Naive thymus-derived CD8-positive, alpha-beta T cell (primary cell): ENCODE measurements at places on chromosomes 3 and 15. TPM values are rescaled to one million over a fixed set of nuclear protein-coding genes. Genes with fewer than 3 reads are reported as not detected.

DNA sequence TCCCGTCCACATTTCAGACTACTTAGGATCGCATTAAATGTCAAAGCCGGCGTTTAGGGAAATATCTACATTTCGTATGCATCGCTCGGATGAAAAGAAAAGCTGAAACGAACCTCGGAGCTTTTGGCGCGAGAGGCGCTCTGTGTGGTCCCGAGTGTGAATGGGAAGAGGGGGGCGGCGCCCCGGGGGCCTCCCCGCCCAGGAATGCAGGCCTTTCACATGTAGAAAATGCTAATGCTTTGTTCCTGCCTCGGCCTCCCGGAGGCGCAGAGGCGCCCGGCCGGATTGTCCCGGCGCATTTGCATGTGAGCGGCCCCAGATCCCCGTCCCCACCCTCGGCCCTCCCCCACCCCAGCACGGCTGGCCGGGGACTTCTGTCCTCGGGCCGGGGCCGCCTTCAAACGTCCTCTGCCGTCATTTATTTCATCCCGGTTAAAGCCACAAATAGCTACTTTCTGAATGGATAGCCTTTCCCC, 37.0 kb upstream of the TRIM71 start:
- H3K4me3 ChIP-seq = peak overlapping the region; percentile 86
- no peak overlapping the region for H3K27ac ChIP-seq
- peaks cover 2% of the 10 kb centered on the region for H3K27me3 ChIP-seq

GRCh38 chr15:29669823-29670222, 152.4 kb downstream of the TJP1 start:
- no peak overlapping the region for H3K4me3 ChIP-seq
- peaks cover 35% of the 10 kb centered on the region for H3K27me3 ChIP-seq
- H3K36me3 ChIP-seq = peaks cover 4% of the 10 kb centered on the region
- no peak overlapping the region for H3K27ac ChIP-seq
- no peaks in the 10 kb centered on the region for H3K4me1 ChIP-seq

DNA sequence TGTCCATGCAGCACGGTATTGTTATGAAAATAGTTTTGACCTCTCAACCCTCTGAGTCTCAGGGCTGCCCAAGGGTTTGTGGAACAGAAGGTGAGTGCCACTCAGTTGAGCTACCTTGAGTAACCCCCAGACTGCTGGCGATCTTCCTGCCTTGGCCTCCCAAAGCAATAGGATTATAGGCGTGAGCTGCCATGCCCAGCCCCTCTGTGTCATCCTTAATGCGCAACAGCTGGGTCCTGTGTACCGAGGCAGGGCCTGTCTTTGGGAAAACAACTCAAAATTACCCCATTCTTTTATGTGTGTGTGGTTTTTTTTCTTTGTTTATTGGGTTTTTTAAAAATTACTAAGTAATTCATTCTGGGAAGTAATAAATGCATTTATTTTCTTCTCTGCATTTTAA, 78.3 kb upstream of the TPM1 start:
- H3K4me3 ChIP-seq = no peak overlapping the region
- H3K4me1 ChIP-seq = no peaks in the 10 kb centered on the region
- no peaks in the 10 kb centered on the region for H3K27me3 ChIP-seq
- no peaks in the 10 kb centered on the region for H3K36me3 ChIP-seq

DNA sequence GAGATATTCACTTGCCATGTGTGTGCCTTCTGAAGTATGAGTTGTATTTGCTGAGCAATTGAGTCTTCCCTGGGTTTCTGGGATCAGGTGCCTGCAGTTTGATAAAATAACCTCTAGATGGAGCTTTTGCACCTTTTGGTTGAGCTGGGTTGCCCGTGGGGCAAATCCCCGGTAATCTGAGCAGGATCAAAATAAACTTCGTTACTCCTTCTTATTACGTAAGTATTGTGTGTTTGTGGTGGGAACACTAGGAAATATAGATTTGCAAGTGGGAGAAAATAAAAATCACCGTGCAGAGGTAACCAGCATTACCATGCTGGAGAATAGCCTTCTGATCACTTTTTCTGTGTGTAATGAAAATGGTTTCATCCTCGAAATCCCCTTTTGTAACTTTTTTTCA, 277.4 kb upstream of the NR2E3 start:
- no peak overlapping the region for H3K27ac ChIP-seq
- peaks cover 2% of the 10 kb centered on the region for H3K36me3 ChIP-seq
- no peak for DNase-seq

DNA sequence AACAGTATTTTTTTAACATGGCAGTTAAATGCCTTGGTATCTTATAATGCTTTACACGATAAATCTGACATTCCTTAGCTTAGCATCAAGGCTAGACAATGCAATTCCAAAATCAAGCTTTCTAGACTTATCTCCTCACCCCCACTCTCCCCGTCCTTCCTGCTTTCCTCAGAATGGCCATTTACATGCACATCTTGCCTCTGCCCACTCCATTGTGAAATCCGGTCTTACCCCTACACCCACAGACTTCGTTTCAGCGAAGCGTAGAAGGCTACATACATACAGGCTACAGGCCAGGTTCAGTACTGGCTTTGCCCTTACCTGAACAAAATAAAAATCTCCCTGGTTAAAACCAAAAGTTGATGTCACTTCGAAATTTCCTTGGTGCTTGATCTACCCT, 58.6 kb upstream of the SLC12A8 start:
- no peaks in the 10 kb centered on the region for H3K27me3 ChIP-seq
- peaks cover 75% of the 10 kb centered on the region for H3K36me3 ChIP-seq
- H3K4me3 ChIP-seq = no peak overlapping the region
- H3K27ac ChIP-seq = no peak overlapping the region
- no peak for DNase-seq

- no peaks in the 10 kb centered on the region for H3K36me3 ChIP-seq
- H3K27me3 ChIP-seq = peaks cover 6% of the 10 kb centered on the region
- no peaks in the 10 kb centered on the region for H3K4me1 ChIP-seq
- H3K27ac ChIP-seq = no peak overlapping the region
Observed at GRCh38 chr15:66167854-66168253, 85.7 kb downstream of the MEGF11 start.

- H3K27ac ChIP-seq = no peak overlapping the region
- DNase-seq = no peak
- H3K4me3 ChIP-seq = no peak overlapping the region
- H3K4me1 ChIP-seq = peaks cover 14% of the 10 kb centered on the region
- no peaks in the 10 kb centered on the region for H3K27me3 ChIP-seq
- H3K36me3 ChIP-seq = peaks cover 8% of the 10 kb centered on the region
Observed at GRCh38 chr15:64348455-64348854, 7.5 kb downstream of the CSNK1G1 start.

- H3K27me3 ChIP-seq = no peaks in the 10 kb centered on the region
- no peaks in the 10 kb centered on the region for H3K4me1 ChIP-seq
- no peak overlapping the region for H3K27ac ChIP-seq
Observed at GRCh38 chr3:112247900-112248299, 46.1 kb downstream of the SLC9C1 start.

DNA sequence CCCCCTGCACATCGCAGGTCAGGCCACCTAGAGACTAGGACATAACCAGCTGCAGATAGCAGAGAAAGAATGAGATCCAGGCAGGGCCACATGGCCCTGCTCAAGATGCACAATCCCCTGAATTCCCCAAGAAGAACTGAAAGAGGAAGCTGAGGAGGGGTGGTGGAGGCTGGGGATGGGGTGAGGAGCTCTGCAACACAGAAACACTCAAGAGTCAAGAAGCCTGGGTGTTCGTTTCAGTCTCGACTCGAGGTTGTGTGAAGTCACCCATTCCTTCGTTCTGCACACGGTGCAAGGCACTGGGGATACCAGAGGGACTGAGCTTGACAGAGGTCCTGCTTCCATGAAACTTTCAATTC, 62.0 kb downstream of the TLE3 start:
- H3K27ac ChIP-seq = no peak overlapping the region
- H3K4me3 ChIP-seq = no peak overlapping the region
- H3K4me1 ChIP-seq = peaks cover 16% of the 10 kb centered on the region
- H3K36me3 ChIP-seq = no peaks in the 10 kb centered on the region

DNA sequence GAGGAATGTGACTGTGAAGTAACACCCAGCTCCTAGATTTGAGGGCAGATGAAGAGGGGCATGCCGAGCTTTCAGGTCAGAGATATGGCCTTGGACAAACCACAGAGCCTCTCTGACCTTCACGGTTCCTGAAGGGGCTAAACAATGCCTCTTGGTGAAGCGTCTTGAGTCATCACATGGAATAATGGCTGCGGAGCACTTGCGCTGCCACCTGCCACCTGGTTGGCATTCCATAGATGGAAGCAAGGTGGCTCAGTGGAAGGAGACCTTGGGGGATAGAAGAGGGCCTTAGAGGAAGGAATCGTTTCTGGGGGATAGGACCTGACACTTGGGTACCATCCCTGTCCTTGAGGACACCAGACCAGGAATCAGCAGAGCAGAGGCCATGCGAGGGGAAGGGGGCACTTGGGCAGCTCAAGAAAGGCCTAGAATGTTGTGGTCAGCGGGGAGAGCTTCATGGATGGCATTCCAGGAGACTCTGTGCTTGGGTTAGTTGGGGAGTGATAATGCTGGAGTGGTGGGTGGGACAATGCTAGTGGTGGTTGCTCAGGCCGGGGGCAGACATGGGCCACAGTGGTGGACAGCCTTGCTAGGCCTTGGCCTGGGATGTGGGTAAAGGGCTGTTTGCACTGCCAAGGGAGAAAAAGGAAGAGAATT, 12.6 kb downstream of the MRAS start:
- H3K4me1 ChIP-seq = no peaks in the 10 kb centered on the region
- H3K27me3 ChIP-seq = no peaks in the 10 kb centered on the region
- no peaks in the 10 kb centered on the region for H3K36me3 ChIP-seq
- DNase-seq = no peak

DNA sequence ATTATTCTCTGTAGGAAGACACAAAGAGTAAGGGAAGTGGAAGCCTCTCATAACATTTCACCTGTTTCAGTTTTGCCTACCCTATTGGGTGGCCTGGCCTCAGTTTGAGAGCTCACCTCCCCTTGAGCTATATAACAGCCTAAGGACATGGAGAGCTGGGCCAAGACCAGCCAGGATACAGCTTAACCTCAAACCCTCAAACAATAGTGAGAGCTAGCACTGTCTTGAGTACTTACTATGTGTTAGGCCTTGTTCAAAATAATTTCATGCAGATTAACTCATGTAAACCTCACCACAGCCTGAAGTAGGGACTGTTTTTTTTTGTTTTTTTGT, 15.0 kb upstream of the TBL1XR1 start:
- H3K27ac ChIP-seq = no peak overlapping the region
- peaks cover 5% of the 10 kb centered on the region for H3K4me1 ChIP-seq
- DNase-seq = no peak
- no peak overlapping the region for H3K4me3 ChIP-seq
- no peaks in the 10 kb centered on the region for H3K36me3 ChIP-seq
- no peaks in the 10 kb centered on the region for H3K27me3 ChIP-seq

The PIGZ gene
- 0.19 TPM for total RNA-seq

The TRH gene
- total RNA-seq = not detected

The GXYLT2 gene
- total RNA-seq = not detected

The ZNF80 gene
- total RNA-seq = 1.7 TPM
